ENCODE measurements at places on chromosomes 6 and 20.

DNA sequence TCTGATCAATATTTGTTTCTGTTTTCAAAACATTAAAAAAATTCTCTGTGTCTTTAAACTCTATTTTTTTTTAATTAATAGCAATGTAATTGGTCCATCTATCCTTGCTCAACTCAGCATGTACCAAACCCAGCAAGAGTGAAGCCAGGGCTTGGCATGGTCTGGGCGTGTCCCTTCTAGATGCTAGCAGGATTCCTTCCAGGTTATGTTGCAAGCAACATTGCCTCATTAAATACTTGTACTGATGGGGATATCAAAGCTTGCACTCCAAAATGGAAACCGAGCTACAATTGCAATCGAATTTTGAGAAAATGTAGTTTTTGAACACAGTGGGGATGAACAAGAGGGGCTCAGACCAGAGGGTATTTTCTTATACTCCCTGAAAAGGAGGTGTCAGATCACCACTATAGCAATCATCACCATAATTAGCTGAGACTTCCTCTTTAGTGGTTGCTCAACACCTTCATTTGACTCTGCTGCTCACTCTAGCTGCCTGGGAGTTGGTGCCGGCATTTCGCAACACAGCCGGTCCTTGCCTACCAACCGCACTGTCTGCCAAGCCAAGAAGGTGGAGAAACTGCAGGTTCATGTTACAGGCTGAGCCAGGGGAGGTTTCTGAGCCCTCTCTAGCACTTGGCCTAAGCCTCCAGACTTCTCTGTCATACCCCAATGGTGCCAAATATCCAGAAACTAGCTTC lies 67.8 kb upstream of the RALGAPA2 start:
- DNase-seq: no peak

DNA sequence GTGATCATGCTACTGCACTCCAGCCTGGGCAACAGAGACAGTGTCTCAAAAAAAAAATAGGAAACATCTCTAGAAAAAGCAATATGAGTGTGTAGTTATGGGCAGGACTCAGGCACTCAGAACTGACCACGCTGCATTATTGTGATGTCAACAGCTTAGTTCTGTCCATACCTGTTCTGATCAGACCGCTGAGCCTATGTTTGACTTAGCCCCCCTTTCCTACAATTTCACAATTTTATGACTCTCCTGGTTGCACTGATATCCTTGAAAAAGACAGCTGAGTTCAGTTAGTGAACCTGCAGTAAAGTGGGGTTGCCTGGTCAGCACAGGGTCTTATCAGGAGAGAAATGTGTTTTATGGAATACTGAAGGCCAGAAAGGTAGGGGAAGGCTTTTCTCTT lies 37.8 kb upstream of the PRDM1 start:
- DNase-seq: no peak

GRCh38 chr6:150271172-150271500 lies 97.7 kb upstream of the IYD start:
- no peak for DNase-seq

DNA sequence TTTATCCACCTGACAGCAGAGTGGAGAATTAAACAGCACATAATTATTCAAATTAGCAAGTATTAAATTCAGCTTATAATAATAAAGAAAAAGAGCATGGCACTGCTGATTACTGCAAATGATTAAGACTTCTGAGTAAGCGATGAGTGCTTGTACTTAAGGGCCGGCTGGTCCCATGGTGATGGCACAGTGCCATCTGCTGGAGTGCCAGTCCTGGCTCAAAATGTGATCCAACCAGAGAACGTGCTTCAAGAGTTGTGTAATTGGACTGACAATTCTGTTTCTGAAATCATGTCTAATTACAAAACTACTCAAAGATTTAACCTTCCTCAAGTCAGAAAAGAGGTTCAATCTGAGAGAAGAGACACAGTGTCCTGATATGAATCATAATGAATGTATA lies 181.6 kb upstream of the RGS17 start:
- DNase-seq: peak; percentile 46

DNA sequence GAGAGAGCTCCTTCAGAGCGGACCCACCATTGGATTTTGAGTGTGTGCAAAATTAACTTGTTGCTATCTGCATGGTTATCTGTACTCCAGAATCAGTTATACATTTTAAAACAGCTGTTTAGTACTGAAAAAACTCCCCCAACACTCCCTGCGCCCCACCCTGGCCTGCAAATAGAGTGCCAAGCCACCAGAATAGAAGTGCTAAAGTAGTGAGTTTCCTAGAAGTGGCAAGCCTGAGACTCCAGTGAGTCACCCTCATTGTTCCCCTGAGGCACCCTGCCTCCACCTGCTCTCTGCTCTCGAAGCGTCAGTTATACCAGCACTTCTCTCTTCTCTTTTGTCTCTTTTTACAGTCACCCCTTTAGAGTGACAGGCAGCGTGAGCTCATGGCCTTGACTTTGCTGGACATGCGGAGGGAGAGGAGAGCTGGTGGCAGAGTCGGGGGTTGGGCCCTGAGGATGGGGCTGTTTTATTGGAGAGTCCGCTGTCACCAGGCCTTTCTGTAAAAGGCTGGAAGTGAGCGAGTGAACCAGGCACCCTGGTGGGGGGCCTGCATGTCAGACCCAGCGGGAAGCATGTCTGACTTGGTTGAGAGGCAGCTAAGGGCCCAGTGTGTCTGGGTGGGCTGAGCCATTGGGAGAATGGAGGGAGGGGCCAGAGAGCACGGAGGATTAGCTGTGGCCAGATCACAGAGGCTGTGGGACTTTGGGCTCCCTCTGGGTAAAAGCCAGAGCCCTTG lies 10.4 kb downstream of the IGF2R start:
- peak; percentile 80 for DNase-seq

DNA sequence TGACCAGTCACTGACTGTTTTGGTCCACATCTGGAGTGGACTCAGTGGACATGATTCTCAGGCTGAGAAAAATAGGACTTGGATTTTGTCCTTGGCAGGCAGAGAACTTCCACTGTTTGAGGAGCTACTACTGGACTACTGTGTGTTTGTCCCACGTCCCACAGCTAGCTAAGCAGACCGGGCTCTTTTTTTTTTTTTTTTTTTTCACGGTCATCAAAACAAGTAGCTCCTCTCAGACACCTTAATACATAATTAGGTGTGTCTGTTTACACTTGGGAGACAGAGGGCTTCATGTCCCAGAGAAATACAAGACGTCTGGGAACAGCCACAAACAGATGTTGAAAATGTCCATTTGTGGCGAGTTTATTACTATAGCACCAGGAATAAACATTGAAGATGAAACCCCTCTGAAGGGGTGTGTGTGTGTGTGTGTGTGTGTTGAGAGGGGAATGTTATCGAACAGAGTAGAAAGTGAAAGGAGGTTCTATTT lies 155.0 kb upstream of the SUPT3H start:
- DNase-seq: no peak

DNA sequence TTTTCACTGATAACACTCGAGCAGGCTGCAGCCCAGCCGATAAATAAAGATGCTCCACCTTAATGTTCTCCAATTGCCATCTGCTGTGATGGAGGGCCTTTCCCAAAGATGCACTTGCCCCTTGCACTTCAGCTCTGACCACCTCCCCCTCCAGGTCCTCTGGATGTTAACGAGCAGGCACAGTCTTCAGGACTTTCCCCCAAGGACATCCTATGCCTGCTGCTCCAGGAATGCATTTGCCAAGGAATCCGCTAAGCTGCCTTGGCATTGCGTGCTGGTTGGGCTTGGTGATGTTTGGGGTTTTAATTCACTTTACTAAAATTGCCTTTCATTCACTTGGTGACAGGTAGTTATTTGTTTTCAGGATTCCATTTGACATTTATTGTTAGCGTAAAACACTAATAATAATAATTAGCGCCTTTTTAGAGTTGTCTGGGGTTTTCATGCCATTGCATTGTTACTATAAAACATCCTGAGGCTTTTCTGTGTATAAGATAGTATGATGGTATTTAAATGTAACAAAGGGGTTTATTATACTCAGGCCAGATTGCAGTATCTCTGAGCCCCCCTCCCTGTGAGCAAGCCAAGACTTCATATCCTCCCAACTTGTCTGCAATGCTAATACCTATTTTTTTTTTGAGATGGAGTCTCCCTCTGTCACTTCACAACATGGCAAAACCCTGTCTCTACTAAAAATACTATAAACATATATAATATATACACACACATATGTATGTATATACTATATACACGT lies 66.7 kb upstream of the TSHZ2 start:
- no peak for DNase-seq

GRCh38 chr6:28982476-28983266 lies 22.4 kb downstream of the ZNF311 start:
- DNase-seq: no peak

DNA sequence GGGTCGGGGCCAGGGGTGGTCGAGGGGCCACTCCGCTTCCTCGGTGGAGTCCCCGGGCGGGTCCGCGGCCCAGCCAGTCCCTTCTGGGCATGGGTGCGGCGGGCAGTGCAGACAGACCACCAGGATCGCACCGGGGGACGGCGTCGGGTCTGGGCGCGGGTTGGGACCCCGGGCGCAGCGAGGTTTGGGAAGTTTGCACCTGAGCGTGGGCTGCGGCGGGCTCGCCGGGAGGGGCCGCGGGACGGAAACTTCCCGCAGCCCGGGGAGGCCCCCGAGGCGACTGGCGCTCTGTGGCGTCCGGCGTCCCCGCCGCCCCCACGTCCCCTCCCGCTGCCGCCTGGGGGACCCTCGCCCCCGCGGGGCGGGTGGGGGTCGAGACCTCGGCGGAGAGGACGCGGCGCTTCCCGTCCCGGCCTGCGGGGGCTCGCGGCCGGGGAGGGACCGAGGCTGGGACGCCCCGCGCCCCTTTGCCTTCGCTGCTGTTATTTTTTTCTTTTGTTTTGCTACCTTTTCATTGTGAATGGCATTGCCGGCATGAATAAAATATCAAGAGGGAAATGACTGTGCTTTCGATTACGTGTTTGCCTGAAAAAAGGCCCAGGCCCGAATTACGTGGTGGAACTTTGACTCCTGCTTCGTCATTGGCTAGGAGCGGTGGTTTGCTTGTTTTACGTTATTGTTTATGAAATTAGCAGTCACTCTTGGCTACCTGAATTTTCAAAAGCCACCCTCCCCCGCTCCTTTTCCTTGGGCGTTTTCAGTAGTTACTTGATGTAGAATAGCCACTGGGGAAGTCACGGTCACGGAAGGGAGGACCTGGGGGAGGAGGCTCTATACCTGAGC lies 703 bp downstream of the SNX9 start:
- DNase-seq: no peak

- DNase-seq: no peak
Measured at GRCh38 chr6:5379647-5380242, 118.4 kb downstream of the FARS2 start.

- no peak for DNase-seq
Measured at GRCh38 chr6:150280703-150281102, 88.1 kb upstream of the IYD start.

DNA sequence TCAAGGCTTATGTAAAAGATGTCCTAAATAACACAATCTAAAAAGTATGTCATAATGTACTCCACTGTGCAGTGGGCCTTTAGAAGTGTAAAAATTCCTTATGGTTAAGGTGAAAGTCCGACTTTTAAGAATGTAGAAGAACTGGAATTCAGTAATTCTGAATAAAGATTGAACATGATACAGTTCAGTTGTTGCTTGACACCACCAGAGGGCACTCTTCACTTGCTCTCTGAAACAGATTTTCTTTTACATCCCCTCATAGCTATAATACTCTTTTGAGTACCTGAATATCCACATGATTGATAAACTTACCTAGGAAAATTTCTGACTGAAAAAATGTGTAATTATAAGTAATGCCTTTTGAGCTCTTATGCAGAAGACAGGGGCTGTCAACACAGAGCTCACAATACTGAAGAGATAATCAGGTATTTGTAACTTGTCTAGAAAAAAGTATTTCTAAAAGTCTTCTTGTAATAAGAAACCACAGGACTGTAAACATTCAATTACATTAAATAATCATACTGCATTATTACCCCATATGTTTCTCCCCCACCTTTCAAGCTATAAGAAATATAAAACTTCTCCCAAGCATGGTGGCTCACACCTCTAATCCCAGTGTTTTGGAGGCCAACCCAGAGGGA lies 92.1 kb downstream of the POPDC3 start:
- DNase-seq: no peak

DNA sequence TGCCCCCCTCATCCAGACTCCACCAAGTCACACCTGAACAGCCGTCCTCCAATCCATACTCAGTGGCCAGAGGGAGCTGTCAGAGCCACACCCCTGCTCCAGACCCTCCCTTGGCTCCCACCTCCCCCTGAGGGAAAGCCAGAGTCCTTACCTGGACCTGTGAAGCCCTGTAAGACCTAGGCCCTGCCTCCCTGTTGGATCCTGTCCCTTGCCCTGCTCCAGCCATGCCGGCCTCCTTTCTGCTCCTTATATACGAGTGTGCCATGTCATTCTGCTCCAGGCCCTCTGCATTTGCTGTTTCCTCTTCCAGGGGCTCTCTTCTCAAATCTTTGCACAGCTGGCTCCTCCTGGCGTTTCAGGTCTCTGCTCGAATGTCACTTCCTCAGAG lies 100.3 kb upstream of the MYL9 start:
- no peak for DNase-seq

GRCh38 chr6:166237617-166238016 lies 70.0 kb upstream of the TBXT start:
- no peak for DNase-seq

GRCh38 chr6:168181316-168181715 lies 102.3 kb upstream of the FRMD1 start:
- DNase-seq: no peak

- peak; percentile 46 for DNase-seq
Measured at GRCh38 chr6:150208611-150209352, 65.9 kb downstream of the PPP1R14C start.

Measured in SJSA1 (cell line).